ENCODE measurements at places on chromosomes 16 and 17. TPM values are rescaled to one million over a fixed set of nuclear protein-coding genes. Genes with fewer than 3 reads are reported as not detected.
A peak's percentile ranks its signal among the peaks of the same experiment; 100 is the strongest.

The OR2C1 gene
- not detected for total RNA-seq

GRCh38 chr16:15829460-15829859 is 27.4 kb downstream of the MYH11 start:
- no peaks in the 10 kb centered on the region for H3K4me1 ChIP-seq
- no peak overlapping the region for H3K4me3 ChIP-seq
- peak; percentile 75 for DNase-seq
- no peaks in the 10 kb centered on the region for H3K36me3 ChIP-seq

- no peaks in the 10 kb centered on the region for H3K36me3 ChIP-seq
- no peaks in the 10 kb centered on the region for H3K27me3 ChIP-seq
- H3K27ac ChIP-seq, result no peak overlapping the region
- peak; percentile 61 for DNase-seq
- no peak overlapping the region for H3K4me3 ChIP-seq
- peaks cover 7% of the 10 kb centered on the region for H3K4me1 ChIP-seq
These were observed 87.2 kb upstream of the IRX3 start for GRCh38 chr16:54373534-54374520.

DNA sequence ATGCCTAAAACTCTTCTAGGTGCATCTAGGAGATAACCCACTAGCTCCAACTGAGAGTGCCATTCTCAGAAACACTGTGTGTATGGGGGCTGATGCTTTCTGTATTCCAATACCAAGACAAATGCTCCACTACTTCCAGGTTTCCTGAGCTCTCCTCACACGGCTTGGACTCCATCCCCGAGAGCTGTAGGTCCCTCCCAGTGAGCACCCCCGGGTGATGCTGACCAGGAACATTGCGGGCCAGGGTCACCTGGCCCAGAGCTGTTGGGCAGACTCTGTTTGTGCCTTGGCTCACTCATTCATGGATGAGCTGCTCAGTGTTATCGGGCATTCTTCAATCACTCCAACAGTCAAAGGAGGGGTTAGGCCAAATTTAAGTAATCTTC is 7.0 kb downstream of the CUEDC1 start:
- H3K27me3 ChIP-seq, result no peaks in the 10 kb centered on the region
- no peak overlapping the region for H3K4me3 ChIP-seq
- no peak for DNase-seq
- H3K4me1 ChIP-seq, result peaks cover 6% of the 10 kb centered on the region
- no peak overlapping the region for H3K27ac ChIP-seq

GRCh38 chr17:75658237-75658636 is 8.7 kb downstream of the RECQL5 start:
- no peaks in the 10 kb centered on the region for H3K27me3 ChIP-seq
- no peaks in the 10 kb centered on the region for H3K4me1 ChIP-seq
- H3K36me3 ChIP-seq, result peaks cover 31% of the 10 kb centered on the region
- no peak for DNase-seq
- H3K4me3 ChIP-seq, result no peak overlapping the region

The GINS3 gene
- total RNA-seq, result 9.3 TPM

DNA sequence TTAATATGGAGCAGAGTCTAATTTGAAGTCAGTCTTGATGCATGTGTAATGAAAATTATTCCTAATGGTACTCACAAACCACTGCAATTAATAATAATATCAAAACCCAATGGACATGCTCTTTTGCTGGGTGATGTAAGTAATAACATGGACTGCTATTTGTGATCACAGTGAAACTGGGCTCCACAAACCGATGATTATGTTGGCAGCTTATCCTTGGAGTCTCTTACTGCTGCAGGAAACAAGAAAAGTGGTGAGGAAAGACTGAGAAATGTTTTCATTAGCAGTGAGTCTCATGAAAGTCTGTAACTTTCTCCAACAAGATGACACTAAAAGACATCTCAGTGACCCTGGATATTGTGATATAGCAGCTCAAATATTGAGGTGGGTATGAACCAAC is 45.2 kb downstream of the TMEM100 start:
- H3K36me3 ChIP-seq, result no peaks in the 10 kb centered on the region
- H3K4me1 ChIP-seq, result no peaks in the 10 kb centered on the region
- no peak overlapping the region for H3K4me3 ChIP-seq
- H3K27ac ChIP-seq, result no peak overlapping the region

- no peaks in the 10 kb centered on the region for H3K27me3 ChIP-seq
- no peak overlapping the region for H3K4me3 ChIP-seq
- H3K4me1 ChIP-seq, result peaks cover 14% of the 10 kb centered on the region
- no peak for DNase-seq
- no peaks in the 10 kb centered on the region for H3K36me3 ChIP-seq
- H3K27ac ChIP-seq, result no peak overlapping the region
These were observed 8.8 kb downstream of the UBE2G1 start for GRCh38 chr17:4357671-4358070.

DNA sequence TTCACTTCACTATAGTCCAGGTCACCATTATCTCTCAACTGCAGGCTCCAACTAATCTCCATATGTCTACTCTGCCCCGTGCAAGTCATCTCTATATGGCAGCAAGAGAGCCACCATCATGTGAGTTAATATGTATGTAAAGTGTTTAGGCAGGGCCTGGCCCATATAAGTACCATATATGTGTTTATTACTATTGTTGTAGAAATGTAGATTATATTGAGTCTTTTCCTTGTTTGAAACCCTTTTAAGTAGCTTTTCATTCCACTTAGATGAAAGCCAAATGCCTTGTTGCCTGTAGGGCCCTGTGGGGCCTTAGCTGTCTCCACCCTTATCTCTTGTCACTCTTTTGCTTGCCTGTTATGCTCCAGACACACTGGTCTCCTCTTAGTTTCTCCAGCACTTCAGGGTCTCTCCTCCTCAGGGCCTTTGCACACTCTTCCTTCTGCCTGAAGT is 164.0 kb downstream of the PHKB start:
- H3K4me3 ChIP-seq, result no peak overlapping the region
- H3K36me3 ChIP-seq, result no peaks in the 10 kb centered on the region
- H3K4me1 ChIP-seq, result no peaks in the 10 kb centered on the region
- no peak for DNase-seq
- no peaks in the 10 kb centered on the region for H3K27me3 ChIP-seq

The KRT34 gene
- not detected for total RNA-seq

The APOBR gene
- not detected for total RNA-seq

- no peaks in the 10 kb centered on the region for H3K27me3 ChIP-seq
- H3K36me3 ChIP-seq, result no peaks in the 10 kb centered on the region
- no peak overlapping the region for H3K4me3 ChIP-seq
These were observed 9.6 kb downstream of the IL32 start for GRCh38 chr16:3074860-3075522.

The NLE1 gene
- total RNA-seq, result 19.9 TPM

DNA sequence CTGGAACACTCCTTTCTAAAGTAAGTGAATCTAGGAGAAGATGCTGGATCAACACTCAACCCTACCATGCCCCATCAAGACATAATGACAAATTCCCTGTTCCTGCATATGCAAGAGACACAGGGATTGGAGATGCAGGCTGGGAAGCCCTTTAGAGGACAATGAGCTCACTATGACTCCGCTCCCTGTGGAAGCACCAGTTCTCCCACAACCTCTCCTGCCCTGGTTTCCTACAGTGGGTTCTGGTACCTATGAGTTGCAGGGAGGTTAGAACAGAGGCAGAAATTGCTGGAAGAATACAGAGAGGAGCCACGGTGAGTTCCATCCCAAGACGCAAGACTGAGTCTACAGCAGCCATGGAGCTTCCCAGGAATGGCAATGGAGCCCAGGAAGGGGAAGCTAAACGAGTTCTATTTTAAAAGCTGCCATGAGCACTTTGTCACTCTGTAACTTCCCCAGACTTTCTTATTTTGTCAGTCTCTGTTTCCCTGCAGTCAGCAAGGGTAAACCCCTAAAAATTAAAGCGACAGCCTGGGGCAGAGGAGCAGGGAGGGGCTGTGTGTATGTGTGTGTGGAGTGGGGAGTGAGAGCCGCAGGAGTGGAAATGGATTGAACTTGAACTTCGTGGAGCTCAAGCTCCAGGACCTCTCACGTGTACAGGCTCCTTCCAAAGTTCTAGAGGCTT is 42.3 kb upstream of the PIK3R6 start:
- H3K27me3 ChIP-seq, result peaks cover 10% of the 10 kb centered on the region
- DNase-seq, result no peak
- H3K27ac ChIP-seq, result no peak overlapping the region
- H3K36me3 ChIP-seq, result no peaks in the 10 kb centered on the region
- H3K4me1 ChIP-seq, result no peaks in the 10 kb centered on the region

The CD79B gene
- total RNA-seq, result not detected

The MEOX1 gene
- total RNA-seq, result 1.0 TPM

- DNase-seq, result no peak
- no peaks in the 10 kb centered on the region for H3K27me3 ChIP-seq
- no peak overlapping the region for H3K4me3 ChIP-seq
- no peak overlapping the region for H3K27ac ChIP-seq
- no peaks in the 10 kb centered on the region for H3K4me1 ChIP-seq
These were observed 10.0 kb downstream of the CYBC1 start for GRCh38 chr17:82440469-82440981.

The BAIAP3 gene
- 7.4 TPM for total RNA-seq

- H3K27me3 ChIP-seq, result peaks cover 49% of the 10 kb centered on the region
- peak overlapping the region; percentile 91 for H3K27ac ChIP-seq
- H3K4me3 ChIP-seq, result peak overlapping the region; percentile 80
- H3K36me3 ChIP-seq, result no peaks in the 10 kb centered on the region
These were observed 593 bp downstream of the GFER start for GRCh38 chr16:1984347-1985225.

- no peaks in the 10 kb centered on the region for H3K27me3 ChIP-seq
- H3K27ac ChIP-seq, result no peak overlapping the region
- H3K4me1 ChIP-seq, result no peaks in the 10 kb centered on the region
- peak; percentile 77 for DNase-seq
- H3K4me3 ChIP-seq, result no peak overlapping the region
These were observed 13.0 kb downstream of the ENGASE start for GRCh38 chr17:79087428-79088143.

DNA sequence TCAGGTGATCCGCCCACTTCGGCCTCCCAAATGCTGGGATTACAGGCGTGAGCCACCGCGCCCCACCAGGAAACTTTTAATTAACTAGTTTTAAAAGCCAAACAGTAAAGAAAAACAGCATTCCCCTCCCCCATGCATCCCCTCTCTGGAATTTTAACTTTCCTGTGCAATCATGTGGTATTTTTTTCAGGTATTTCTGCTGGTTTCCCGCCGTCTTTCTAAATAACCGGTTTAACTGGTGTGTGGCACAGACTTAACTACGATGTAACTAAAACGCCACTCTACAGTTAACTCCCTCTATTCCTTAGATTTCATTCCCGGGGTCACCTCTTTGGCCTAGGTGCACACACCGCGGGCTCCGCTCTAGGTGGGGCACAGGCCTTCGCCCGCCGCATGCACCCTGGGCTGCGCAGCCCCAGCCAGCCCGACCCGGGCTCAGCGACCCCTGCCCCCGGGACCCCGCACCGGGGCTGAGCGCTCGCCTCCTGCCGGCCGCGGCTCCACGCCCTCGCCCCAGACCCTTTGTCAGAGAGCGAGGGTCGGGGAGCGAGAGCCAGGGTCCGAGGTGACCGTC is 15.1 kb upstream of the UTP6 start:
- no peak overlapping the region for H3K27ac ChIP-seq
- H3K4me3 ChIP-seq, result no peak overlapping the region
- H3K4me1 ChIP-seq, result no peaks in the 10 kb centered on the region
- H3K27me3 ChIP-seq, result no peaks in the 10 kb centered on the region
- H3K36me3 ChIP-seq, result no peaks in the 10 kb centered on the region

The ABCA8 gene
- 10.8 TPM for total RNA-seq

DNA sequence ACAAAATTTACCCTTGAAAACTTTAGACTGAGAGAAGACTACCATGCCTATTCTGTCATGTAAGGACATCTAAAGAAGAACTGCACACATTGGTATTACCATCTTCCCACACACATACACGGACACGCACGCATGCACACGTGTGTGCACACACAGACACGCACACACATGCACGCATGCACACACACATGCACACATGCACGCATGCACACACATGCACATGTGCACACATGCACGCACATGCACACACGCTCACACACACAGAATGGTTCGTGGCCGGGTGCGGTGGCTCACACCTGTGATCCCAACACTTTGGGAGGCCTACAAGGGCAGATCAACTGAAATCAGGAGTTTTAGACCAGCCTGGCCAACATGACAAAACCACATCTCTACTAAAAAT is 296.9 kb upstream of the HSBP1 start:
- no peak overlapping the region for H3K27ac ChIP-seq
- no peaks in the 10 kb centered on the region for H3K27me3 ChIP-seq
- no peaks in the 10 kb centered on the region for H3K36me3 ChIP-seq
- H3K4me1 ChIP-seq, result no peaks in the 10 kb centered on the region
- no peak for DNase-seq
- H3K4me3 ChIP-seq, result no peak overlapping the region

DNA sequence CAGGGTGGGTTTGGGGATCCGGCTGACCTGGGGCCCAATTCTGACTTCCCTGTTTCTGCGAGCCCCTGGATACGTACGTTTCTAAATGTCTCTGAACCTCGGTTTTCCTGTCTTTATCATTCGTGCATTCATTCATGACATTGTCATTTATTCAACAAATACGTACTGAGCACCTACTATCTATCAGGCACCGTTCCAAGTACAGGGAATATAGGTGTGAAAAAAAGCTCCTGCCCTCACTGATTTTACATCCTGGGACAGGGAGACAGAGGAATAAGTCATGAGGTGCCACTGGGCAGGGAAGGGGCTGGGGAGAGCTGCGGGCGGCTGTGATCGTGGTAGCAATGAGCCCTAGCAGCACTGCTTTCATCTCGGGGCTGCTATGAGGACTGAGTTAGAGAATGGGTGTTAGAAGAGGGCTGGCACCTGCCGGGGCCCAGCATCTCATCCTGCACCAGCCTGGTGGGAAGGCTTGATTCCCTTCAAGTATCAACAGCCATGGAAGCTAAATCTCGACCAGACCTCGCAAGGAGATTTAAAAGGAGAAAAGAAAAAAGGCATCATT is 88.3 kb upstream of the DNAH17 start:
- H3K4me3 ChIP-seq, result no peak overlapping the region
- no peak for DNase-seq
- peaks cover 15% of the 10 kb centered on the region for H3K4me1 ChIP-seq
- no peaks in the 10 kb centered on the region for H3K36me3 ChIP-seq
- H3K27ac ChIP-seq, result no peak overlapping the region
- H3K27me3 ChIP-seq, result no peaks in the 10 kb centered on the region

The SLC16A11 gene
- 0.39 TPM for total RNA-seq

The SLFN5 gene
- total RNA-seq, result 8.3 TPM

The INCA1 gene
- 1.9 TPM for total RNA-seq

The KRT33A gene
- total RNA-seq, result not detected

The UMOD gene
- total RNA-seq, result not detected

The MKS1 gene
- 29.7 TPM for total RNA-seq

DNA sequence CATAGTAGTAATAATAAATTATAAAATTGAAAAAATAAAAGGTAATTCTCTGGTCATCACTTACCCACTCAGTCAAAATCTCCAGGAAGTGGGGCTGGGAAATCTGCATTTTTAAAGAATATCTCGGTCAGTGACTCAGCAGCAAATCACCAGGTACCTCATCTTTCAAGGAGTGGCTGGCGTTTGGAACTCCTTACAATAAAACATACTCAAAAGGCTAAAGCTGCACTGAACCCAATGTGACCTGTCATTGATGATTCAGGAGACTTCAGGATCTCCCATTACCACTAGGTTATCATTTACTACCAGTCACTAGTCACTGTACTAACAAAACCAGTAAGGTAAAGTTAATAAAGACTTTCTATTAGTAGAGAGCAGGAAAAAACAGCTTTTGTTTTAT is 21.5 kb upstream of the RFFL start:
- H3K36me3 ChIP-seq, result no peaks in the 10 kb centered on the region
- no peak for DNase-seq
- H3K27ac ChIP-seq, result no peak overlapping the region
- no peaks in the 10 kb centered on the region for H3K27me3 ChIP-seq

The TSPAN10 gene
- 5.0 TPM for total RNA-seq

GRCh38 chr16:51161440-51162195 is 10.5 kb upstream of the SALL1 start:
- no peak for DNase-seq
- no peak overlapping the region for H3K4me3 ChIP-seq
- H3K27ac ChIP-seq, result no peak overlapping the region
- peaks cover 7% of the 10 kb centered on the region for H3K4me1 ChIP-seq
- H3K36me3 ChIP-seq, result no peaks in the 10 kb centered on the region

Data from cardiac muscle cell (in vitro differentiated cells and primary cell).